PC-3 (cell line): ENCODE measurements at places on chromosomes 16 and 17.

DNA sequence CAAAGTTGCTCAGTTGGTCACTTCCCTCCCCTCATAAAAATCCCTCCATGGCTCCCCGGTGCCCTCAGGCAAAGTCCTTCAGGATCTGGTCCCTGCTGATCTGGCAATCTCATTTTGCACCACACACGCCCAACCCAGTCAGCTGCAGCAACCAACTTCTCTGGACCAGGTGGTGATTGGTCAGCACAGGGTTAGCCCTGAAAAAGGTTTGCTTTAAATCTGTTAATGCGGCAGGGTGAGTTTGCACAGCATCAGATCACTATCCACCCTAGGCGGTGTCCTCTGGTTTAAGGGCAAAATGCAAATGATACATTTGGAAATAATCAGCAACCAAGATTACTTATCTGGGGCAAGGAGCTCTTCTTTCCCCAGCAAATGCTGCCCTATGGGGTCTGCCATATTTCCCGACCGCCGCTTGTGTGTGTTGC, 42.9 kb upstream of the TNRC6C start:
- DNase-seq: no peak

DNA sequence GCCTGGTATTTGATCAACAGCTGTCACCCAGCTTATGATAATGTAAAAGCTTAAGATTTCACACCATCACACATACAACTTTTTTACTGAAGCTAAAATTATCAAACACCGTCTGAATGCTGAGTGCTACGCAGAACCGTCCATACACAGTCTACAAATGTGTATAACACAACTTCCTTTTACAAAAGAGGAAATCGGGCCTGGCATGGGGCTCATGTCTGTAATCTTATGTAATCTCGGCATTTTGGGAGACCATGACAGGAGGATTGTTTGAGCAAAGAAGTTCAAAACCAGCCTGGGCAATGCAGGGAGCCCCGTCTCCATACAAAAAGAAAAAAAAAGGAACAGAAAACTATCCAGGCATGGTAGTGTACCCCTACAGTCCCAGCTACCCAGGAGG, 19.6 kb upstream of the QRICH2 start:
- DNase-seq: no peak

DNA sequence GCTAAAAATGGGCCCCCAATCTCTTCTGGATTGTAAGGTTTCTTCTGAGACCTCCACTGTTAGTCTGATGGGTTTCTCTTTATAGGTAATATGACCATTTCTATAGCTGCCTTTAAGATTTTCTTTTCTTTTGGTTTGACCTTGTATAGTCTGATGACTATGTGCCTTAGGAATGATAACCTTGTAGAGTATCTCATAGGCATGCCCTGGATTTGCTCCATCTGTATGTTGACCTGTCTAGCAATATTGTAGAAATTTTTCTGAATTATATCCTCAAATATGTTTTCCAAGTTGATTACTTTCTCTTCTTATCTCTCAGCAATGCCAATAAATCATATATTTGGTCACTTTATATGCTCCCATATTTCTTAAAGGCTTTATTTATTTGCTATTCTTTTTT, 1403.8 kb upstream of the GOT2 start:
- no peak for DNase-seq

DNA sequence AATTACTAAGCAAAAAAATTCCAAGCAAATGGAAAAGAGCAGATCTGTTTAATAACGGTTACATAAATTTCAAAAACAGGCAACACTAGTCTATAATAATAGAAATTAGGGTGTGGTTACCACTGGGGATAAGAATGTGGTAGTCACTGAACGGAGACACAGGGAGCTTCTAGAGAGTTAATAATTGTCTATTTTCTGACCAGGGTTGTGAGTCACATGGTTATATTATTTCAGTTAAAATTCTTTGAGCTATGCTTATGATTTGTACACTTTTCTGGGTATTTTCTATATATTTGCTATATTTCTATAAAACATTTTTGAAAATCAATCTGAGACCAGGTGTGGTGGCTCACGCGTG, 433.9 kb upstream of the MAF start:
- no peak for DNase-seq

- no peak for DNase-seq
Measured at GRCh38 chr16:87459027-87459426, 33.8 kb downstream of the ZCCHC14 start.

- DNase-seq: no peak
Measured at GRCh38 chr17:43628089-43628650, 33.6 kb downstream of the MEOX1 start.

DNA sequence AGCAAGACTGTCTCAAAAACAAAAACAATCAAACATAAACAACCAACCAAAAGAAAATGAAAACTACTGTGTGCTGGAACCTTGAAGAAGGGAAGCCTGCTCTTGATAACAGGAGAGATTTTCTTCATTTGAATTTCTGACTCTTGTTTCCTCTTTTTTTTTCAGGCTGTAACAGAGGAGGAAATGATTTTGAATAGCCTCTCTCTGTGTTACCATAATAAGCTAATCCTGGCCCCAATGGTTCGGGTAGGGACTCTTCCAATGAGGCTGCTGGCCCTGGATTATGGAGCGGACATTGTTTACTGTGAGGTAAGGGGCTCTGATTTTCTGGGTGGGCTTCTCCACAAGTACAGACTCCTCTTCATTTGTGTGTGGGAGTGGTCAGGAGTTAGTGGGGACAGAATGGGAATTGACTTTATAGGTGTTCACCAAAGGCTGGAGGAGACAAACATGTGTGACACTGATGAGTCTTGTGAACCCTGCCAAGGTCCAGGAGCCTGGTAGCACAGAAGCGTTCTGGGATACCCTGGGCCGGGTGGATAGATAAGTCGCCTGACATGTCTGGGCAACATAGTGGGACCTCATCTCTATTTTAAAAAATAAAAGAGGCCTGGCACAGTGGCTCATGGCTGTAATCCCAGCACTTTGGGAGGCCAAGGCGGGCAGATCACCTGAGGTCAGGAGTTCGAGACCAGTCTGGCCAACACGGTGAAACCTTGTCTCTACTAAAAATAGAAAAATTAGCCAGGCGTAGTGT, 14.9 kb downstream of the DUS2 start:
- DNase-seq: no peak

DNA sequence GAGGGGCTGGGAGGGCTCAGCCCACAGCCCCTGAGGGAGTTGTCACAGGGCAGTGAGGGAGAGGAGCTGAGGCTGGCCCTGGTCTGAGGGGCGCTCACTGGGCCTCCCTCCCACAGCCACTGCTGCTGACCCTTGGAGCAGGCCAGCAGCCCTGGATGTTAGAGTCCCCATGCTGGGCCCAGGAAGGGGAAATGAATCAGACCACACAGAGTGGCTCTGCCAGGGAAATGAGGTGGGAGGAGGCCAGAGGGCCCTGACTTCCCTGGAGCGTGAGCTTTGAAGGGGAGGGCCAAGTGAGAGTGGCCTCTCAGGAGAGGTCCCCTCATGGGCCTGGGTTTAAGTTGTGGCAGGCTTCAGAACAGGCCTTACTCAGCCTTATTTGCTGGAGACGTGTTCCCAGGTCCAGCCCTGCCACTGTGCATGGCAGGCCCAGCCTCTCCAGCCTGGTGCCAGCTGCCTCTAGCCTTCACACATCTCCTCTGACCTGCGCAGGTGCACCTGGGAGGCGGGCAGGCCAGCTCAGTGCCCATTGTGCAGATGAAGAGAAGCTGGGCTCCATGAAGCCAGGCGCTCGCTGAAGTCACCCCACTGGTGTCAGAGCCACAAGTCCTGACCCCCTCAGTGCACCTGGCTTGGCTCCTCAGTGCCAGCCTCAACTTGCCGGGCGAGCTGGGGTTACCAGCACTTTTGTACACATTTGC, 15.4 kb downstream of the GPT2 start:
- DNase-seq: no peak

- no peak for DNase-seq
Measured at GRCh38 chr16:8631373-8631772, 9.9 kb downstream of the METTL22 start.

DNA sequence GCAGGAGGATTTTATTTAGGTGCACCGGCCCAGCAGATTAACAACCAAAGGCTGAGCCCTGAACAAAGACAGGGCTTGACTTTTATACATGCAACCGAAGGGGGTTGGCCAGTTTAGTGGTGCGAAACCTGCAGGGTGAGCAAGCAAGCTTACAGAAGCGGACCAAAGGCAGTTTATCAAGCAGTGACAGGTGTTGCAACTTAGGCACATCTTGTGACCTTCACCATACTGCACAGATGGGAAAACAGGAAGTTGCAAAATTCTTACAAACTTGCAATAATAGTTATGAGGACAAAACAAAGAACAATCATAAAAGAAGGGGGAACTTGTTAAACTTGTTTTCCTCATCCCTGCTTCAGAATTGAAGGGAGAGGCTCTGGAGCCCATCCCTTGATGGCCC, 1265.1 kb downstream of the CDH8 start:
- no peak for DNase-seq

DNA sequence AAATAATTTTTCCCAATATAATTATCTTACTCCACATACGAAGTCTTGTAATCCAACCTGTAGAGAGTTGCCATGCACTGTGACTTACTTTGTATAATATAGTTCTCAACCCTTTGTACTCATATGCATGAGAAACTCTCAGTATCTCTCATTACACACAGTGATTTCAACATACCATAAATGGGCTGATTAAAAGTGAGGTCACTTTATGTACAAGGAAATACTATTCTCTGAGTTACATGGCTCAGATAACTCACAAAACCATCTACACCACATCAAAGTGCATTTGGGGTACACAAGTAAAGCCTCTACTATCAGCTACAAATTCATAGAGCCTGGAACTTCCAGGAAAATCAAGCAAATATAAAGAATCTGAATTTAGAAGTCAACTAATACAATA, 27.9 kb downstream of the SLFN12 start:
- DNase-seq: peak; percentile 39

GRCh38 chr17:38616361-38616760, 10.6 kb upstream of the SRCIN1 start:
- DNase-seq: no peak

- DNase-seq: no peak
Measured at GRCh38 chr16:84785843-84786581, 33.8 kb upstream of the CRISPLD2 start.
